ENCODE measurements at places on chromosomes 6 and 20. TPM values are rescaled to one million over a fixed set of nuclear protein-coding genes. Genes with fewer than 3 reads are reported as not detected.

- DNase-seq: no peak
Measured at GRCh38 chr6:24272553-24272952, 85.3 kb downstream of the DCDC2 start.

DNA sequence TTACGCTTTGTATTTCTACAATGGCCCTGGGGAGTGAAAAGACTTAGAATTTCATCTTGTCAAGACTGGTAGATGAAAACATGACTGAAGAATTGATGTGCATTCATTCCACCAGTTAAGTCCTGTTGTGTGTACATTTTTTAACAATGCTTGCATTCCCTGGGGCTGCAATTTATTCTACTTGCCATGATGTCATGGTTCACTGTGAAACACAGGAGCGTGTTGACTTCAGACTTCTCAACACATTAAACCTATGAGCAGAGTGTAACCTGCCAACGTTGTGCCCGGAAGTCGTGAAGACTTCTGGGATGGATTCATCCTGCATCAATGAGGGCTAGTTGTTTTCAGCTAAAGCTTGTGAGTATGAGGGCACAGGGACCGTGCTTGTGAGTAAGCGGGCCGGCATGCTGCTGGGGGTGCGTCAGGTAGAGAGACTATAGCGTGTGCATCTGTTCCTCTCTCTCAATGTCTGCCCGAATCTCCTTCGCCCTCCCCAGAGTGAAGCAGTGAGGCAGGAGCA lies 26.3 kb upstream of the RIMS4 start:
- no peak for DNase-seq

- DNase-seq: peak; percentile 16
Measured at GRCh38 chr6:119720160-119720559, 370.6 kb upstream of the MAN1A1 start.

Gene LPIN3
- total RNA-seq: 18.9 TPM

Gene SAMD3
- total RNA-seq: not detected

DNA sequence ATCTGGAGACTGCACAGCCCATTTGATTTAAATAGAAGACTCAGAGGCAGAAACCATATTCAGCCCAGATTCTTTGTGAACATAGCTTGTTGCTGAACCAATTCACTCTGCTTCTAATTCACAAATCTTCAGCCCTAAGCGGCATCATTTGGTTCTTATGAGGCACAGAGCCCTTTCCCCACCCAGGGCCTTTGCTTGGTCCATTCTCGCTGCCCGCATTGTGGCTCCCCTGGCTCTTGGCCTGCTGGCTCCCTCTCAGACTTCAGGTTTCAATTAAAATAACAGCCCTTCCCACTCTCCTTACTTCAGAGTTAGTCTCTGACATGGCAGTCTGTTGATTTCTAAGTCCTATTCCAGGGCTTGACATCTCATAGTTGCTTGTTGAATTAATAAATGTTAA lies 9.4 kb upstream of the TMEM14A start:
- DNase-seq: no peak

Gene PABPC1L
- 182 TPM for total RNA-seq

DNA sequence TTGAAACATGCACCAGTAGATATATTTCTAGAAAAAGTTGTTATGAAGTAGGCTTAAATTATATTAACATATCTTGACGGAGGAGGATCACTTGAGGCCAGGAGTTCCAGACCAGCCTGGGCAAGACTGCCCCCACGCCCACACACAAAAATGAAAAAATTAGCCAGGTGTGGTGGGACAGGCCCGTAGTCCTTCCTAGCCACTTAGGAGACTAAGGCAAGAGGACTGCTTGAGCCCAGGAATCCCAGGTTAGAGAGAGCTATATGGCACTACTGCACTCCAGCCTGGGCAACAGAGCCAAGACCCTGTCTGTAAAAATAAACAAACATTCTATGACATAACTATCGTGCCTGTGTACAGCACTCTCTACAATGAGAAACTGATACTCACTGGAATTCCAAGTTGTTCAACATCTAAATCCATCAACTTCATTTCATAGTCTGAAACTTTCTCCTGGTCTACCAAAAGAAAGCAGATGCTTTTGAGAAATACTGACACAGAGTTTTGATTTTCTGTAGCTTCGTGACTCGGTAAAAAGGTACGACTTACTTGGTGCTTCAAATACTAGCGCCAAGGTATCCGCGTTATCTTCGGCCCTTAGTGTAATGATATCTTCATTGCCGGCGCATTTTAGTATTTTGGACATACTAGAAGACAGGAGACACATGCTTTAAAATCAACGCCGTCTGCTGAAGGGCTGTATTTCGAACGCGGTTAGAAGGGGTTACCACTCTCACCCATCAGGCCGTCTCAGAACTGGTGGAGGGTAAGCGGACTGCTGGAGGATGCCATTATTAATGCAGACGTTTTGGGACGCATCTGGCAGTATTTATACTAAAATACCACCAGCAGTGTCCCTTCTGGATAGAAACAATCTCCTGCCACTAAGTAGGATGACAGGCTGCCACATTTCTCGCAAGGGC lies 1.3 kb downstream of the PCNA start:
- peak; percentile 4 for DNase-seq

DNA sequence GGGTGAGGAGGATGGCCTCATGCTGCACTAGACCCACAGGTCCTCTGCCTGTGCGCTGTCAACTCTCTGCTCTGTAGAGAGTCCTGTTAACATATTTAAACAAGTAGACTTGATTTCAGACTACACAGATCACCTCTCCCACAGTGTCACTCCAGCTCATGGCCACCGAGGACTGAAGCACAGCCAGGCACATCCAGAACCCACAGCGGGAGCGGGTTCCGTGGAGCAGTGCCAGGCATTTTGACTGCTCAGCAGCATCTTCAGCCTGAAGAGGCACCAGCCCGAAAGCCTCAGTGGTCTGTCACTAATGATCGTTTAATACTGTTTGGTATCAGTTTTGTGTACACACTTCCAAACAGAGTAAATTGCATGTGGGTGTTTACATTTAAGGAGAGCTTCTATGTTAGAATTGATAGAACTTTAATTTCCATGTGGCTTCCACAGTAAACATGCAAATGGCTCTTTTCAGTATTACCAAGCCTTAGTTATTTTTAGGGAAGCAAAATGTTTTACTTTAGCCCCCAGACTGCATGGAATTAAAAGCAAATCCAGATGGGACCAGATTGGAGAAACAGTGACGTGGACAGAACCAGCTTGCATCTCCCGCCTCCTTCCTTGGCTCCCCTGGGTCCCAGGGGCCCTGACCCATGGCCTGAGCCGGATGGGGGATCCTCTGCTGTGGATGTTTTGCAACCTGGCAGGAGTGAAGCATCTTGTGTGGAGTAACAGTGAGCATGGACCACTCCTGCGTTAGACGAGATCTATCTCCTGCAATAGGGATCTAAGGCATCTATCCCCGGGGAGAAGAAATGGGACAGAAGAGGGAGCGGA lies 196.7 kb upstream of the CDH4 start:
- DNase-seq: no peak

- DNase-seq: no peak
Measured at GRCh38 chr20:24487648-24488047, 18.2 kb downstream of the SYNDIG1 start.

GRCh38 chr6:124993327-124993726 lies 31.1 kb downstream of the RNF217 start:
- DNase-seq: no peak

GRCh38 chr6:811831-812230 lies 118.9 kb upstream of the EXOC2 start:
- DNase-seq: no peak

DNA sequence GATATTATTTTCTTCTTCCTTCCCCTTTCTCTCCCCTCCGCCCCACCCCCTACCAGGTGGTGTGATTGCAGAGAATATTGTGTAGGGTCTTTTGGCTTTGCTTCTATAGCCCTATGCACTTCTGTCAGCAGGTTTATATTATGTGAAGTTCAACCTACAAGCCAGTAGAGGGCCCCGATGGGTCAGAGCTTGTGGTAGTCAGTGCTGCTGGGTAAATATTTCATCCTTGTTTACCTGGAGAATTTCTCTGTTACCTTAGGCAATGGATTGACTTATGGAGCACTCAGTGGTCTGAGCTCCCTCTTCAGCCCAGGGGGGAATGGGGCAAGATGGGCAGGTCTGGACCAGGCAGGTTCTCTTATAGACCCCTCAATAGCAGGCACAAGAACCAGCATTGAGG lies 720.9 kb downstream of the GRIK2 start:
- DNase-seq: peak; percentile 14

Measured in MCF 10A (cell line).